ENCODE measurements at places on chromosomes 2 and 18. TPM values are rescaled to one million over a fixed set of nuclear protein-coding genes. Genes with fewer than 3 reads are reported as not detected.

LAMA3 gene
- total RNA-seq, result not detected

RAD51AP2 gene
- not detected for total RNA-seq

RGPD3 gene
- total RNA-seq, result 0.04 TPM

RAB6D gene
- total RNA-seq, result not detected

TBR1 gene
- total RNA-seq, result not detected

OTX1 gene
- not detected for total RNA-seq

COLEC12 gene
- 0.04 TPM for total RNA-seq

DNA sequence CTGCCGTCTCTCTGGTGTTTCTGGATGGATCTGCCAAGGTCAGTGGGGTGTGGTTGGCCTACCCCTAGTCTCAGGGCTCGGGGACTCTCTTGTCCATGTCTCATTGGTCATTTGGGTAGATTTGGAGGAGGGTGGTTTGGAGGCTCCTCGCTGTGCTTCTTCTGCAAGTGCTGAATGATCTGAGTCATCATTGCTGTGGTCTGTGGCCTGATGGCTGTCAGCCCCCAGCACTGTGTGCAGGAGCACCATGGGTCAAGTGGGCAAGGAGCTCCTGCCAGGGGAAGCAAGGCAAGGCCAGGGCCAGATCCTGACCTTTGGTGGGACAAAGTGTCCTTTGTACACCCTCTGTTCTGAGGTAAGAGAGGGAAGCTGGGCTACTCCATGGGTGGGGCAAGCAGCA, 221.8 kb downstream of the FHOD3 start:
- DNase-seq, result no peak

DNA sequence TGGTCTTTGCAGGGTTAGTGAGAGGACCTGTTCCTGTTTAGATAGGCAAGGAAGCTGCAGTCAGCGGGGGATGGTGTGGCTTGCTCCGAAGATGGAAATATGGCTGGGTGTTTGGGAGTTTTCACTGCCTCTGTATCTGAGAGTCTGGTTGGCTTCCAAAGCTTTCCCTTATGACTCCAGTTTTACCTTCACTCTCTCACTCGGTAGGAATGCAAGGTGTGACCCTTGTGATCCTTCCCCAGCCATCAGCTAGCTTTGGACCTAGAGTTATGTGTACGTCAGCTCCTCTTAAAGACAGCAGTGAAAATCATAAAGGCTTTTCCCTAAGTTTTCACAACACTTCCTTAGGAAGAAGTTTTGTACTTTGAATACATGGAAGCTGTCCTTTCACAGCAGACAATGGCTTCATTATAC, 35.5 kb upstream of the TMEM87B start:
- DNase-seq, result no peak

GRCh38 chr18:63844254-63844653, 43.3 kb upstream of the SERPINB2 start:
- DNase-seq, result no peak

DNA sequence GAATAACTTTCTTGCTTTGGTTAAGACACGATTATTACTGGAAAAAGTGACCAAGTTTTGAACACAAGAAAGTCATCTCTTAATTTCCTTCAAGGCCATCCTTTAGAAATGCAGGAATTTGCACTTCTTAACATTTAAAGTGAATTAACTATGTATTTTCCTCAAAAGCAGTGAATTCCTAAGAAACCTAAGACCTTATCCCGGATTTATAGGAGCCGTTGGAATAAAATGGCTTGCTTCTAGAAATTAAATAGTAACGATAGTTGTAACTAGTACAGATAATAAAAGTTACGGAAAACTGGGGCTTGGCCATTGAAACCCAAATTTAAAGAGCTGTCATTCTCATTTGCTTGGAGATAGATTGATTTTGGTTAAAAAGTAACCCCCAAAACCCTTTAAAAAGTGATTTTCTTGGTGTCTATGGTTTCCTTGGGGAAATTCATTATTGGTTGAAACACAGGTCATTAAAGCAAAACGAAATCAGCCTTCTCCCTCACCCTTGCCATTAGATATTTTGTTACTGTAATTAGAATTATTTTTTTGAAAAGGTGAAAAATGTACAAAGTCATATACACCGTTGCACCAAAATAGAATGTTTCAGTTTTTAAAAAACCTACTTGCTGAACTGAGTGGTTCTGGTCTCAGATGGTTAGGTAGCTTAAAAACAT, 2.0 kb downstream of the SKOR2 start:
- no peak for DNase-seq

GRCh38 chr2:217027414-217027813, 167.6 kb upstream of the TNP1 start:
- no peak for DNase-seq

DNA sequence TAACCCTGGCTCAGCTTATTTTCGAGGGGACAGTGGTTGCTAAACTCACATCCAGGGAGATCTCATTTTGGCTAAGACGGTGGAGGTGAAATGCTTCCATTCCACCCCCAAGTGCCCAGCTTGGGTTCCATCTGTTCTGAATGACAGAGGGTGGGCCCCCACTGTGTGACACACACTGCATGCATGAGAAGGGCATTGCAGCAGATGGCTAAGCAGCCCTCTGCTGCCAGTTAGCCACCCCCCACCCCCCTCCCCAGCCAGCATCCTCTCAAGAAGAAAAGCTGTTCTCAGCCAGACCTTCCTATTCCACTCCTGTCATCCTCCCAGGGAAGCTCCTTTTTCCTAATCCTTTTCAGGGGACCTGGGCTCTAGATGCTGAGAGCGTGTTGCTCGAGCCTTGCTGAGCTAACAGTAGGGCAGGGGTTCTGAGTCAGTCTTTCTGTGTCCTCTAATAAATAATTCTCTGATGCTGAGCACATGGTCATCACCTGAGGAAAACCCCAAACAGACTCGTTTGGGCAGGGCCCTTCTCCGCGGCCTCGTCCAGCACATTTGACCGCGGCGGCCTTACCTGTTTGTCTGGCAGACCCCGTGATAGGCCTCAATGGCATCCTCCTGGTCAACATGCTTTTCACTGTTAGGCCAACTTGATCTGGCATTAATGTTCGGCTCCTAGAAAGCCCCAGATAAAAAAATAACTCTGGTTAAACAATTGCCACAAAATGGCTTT, 49.5 kb upstream of the ACAA2 start:
- no peak for DNase-seq

DNA sequence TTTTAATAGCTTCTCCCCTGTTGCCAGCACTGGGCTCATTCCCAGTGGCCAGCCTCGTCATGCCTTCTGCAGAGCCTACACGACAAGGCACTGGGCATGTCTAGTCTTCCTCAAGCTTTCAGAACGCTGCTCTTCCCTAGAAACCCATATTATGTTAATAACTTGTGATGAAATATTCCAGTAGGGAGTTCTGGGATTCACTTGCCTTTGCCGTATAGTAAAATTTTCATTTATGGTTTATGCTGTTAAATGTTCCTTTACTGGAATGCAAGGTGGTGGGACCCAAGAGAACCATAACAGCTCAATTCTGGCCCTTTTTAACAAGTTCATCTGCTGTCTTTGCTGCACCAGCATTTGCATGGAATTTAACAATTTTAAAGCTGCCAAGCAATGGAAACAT, 45.5 kb upstream of the SLC14A1 start:
- DNase-seq, result no peak

GRCh38 chr18:70732188-70732587, 443.3 kb downstream of the SOCS6 start:
- DNase-seq, result no peak

- no peak for DNase-seq
Measured at GRCh38 chr2:60662781-60663180, 93.3 kb upstream of the PAPOLG start.

DNA sequence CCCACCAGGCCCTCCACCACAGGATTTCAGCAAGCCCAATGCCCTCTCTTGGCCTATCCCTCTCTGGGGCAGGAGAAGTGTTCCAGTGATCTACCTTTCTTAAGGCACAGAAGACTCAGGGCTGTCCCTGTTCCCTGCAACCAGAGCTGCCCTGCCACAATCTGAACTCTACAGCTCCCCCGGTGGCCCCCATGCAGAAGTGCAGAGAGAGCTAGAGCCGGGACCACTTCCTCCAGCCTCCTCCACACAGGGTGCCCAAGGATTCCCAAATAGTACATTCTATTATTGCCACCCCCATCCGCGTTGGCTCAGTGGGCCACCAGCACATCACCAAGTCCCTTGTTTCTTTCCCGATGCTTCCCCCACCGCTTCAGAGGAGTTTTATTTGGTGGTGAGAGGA, 114.8 kb upstream of the PTPRM start:
- no peak for DNase-seq

DNA sequence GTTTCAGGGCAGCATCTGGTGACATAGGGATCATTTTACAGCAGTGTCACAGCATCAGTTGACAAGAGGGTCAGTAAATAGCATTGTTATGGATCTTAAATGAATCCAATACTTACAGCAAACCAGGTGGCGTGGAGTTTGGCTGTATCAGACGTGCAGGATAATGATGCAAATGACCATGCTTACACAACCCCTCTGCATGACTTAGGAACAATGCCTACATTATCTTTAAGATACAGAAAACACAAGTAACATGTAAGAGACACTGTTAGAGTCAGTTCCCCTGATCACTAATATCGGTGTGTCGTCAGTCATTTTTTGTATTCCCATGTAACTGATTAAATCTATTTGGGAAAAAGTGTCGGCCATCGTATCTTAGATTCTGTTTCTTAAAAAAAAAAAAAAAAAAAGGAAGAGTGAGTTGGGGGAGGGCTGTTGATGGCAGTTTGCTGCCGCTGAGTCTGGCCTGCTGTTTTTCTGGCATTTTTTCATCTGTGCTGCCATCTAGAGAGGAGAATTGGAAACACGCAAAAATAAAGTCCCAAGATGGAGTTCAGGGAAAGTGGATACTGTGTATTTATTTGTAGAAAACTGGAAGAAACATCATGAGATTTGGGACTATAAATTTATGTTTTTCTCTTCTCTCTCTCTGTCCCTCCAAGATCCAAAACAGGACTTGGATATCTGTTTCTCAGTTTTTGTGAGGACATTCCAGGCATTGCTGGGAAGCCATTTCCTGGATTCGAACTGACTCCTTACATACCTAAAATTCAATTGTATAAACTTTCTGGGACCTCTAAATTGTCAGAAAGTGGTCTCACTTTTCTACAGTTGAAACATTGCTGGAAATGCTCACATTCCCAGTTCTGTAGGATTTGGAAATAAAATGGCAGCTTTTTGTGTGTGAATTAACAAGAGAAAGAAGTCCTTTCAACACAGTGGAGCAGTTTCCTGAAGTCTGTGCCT, 60.3 kb upstream of the AGPS start:
- DNase-seq, result no peak

- no peak for DNase-seq
Measured at GRCh38 chr2:43343573-43344304, 117.3 kb upstream of the ZFP36L2 start.

Measured in CD8-positive, alpha-beta memory T cell (primary cell).